ENCODE measurements at places on chromosomes 6 and 20. TPM values are rescaled to one million over a fixed set of nuclear protein-coding genes. Genes with fewer than 3 reads are reported as not detected.

- DNase-seq = no peak
Measured at GRCh38 chr20:44211177-44212039, 837 bp upstream of the OSER1 start.

DNA sequence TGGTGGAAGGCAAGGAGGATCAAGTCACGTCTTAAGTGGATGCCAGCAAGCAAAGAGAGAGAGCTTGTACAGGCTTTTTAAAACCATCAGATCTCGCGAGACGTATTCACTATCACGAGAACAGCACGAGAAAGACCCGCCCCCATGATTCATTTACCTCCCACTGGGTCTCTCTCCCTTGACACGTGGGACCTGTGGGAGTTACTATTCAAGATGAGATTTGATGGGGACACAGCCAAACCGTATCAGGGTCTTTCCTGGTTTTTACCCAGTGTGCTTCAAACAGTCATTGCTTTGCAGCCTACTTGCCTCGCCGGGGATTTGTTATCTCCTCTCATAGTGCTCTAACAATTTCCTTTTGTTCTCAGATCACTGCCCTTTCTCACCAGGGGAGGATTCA lies 108.2 kb downstream of the UST start:
- no peak for DNase-seq

GRCh38 chr6:13383328-13384163 lies 55.2 kb upstream of the TBC1D7 start:
- no peak for DNase-seq

GRCh38 chr6:95203153-95203754 lies 374.1 kb upstream of the MANEA start:
- no peak for DNase-seq

DNA sequence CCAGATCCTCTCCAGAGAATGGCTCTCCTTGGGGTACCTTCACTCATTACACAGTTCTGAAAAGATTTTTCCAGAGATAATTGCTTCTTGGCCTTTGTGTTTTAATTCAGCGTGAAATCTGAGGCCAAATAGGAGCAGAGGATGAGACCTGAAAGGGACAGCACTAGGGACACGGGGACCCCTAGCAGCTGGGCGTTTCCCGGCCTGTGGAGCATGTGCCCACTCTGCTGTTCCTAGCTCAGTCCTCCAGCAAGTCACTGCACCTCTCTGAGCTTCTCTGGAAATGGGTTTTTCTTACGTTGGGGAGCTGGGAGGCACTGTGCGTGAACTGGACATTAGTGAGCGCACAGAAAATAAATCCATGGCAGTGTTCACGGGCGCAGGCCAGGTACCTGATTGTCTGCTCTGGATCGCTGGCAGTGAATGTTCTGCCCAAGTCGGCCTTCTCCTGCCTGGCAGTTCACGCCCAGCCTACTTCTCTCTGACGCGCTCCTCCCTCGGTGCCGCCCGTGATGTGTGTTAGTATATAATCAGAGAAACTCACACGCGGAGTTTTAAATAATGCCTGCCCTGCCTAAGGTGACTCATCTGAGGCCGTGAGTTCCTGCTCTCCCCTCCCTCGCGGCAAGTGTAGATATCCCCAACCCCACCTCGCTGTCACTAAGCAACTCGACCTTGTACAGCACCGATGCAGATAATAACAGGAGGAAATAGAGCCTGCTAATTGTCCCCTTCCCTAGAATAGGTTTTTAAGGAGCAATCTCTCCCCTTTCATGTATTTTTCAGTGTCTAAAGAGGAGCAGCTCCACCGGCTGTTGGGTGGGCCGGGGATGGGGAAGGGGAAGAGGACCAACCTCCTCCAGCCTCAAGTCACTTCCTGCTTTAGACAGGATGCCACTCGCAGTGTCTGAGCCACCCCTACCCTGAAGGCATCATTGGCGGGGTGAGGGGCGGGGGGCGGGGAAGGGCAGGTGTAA lies 2.7 kb upstream of the TUBB2A start:
- DNase-seq = no peak

GRCh38 chr6:119323931-119324330 lies 25.6 kb downstream of the MAN1A1 start:
- DNase-seq = no peak

DNA sequence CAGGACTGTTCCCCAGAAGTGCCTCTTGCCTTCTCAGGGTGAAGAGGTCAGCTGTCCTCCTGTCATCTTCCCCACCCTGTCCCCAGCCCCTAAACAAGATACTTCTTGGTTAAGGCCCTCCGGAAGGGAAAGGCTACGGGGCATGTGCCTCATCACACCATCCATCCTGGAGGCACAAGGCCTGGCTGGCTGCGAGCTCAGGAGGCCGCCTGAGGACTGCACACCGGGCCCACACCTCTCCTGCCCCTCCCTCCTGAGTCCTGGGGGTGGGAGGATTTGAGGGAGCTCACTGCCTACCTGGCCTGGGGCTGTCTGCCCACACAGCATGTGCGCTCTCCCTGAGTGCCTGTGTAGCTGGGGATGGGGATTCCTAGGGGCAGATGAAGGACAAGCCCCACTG lies 9.8 kb downstream of the PI16 start:
- no peak for DNase-seq

- DNase-seq = no peak
Measured at GRCh38 chr6:25369036-25369432, 89.9 kb downstream of the CARMIL1 start.

The RAB5IF gene
- 77.3 TPM for total RNA-seq

The DLK2 gene
- not detected for total RNA-seq

The TMC2 gene
- 0.25 TPM for total RNA-seq
